ENCODE measurements at places on chromosomes 12 and 14. TPM values are rescaled to one million over a fixed set of nuclear protein-coding genes. Genes with fewer than 3 reads are reported as not detected.

- no peak for DNase-seq
Measured at GRCh38 chr14:69989622-69990021, 110.4 kb downstream of the SMOC1 start.

The CMTM5 gene
- not detected for total RNA-seq

DNA sequence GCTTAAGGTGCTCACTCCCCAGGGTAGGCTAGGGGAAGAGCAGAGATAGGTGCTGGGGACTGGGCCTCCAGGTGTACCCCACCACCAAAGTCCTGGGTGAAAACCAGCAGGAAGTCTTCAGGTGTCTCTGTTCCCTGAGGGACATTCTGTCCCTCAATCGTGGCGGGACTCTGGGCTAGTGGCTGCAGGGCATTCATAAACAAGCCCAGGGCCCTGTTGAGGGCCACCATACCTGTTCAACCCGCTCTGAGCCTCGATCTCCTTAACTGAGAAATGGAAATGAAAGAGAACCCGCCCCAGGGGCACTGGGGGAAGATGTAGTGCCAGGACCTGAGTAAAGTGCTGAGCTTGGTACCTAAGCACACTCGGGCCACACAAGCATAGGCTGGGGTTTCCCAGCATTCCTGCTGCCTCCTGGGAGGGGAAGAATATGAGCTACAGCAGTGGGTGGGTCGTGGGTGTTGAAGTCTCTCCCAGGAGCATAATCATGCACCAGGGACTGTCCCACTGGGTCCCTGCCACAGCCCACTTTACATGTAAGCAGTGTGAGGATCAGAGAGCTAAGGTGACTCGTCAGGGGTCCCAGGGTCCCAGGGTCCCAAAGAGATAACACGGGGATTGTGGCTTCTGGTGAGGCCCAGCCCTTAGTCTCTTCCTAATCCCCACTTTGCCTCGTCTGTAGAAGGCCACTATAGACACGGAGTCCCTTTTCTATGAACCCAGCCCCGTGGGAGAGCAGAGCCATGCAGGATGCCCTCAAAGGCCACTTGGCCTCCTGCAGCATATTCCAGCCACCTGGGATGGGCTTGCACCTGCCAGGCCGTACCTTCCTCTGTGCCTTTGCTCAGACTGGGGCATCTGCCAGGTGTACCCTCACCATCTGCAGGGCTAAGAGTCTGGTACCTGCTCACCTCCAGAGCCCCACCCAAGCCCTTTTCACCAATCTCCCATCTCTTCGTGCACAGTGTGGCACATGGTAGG lies 14.4 kb downstream of the FAM222A start:
- DNase-seq: no peak

- DNase-seq: peak; percentile 62
Measured at GRCh38 chr14:52112336-52113018, 43.6 kb upstream of the NID2 start.

- DNase-seq: peak; percentile 72
Measured at GRCh38 chr14:24298892-24299254, 707 bp downstream of the DHRS1 start.

The WNT5B gene
- total RNA-seq: 110 TPM

The GLIPR1L1 gene
- not detected for total RNA-seq

The FAM186B gene
- 0.57 TPM for total RNA-seq

The NYNRIN gene
- 32.0 TPM for total RNA-seq

- DNase-seq: peak; percentile 93
Measured at GRCh38 chr12:28024231-28024995, 51.9 kb upstream of the PTHLH start.

The CISTR gene
- not detected for total RNA-seq

- peak; percentile 8 for DNase-seq
Measured at GRCh38 chr12:41532072-41532471, 344.0 kb downstream of the PDZRN4 start.

DNA sequence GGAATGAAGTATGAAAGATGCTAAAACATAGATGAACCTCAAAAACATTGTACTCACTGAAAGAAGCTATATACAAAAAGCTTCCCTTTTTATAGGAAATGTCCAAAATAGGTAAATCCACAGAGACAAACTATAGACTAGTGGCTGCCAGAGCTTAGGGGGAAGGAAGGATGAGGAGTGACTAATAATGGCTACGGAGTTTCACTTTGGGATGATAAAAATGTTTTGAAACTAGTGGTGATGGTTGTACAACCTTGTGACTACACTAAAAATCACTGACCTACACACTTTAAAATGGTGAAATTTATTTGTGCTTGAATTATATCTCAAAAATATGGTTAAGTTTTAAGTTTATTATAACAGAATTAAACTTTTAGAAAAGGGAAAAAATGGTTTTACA lies 37.1 kb upstream of the AMN1 start:
- DNase-seq: no peak

GRCh38 chr12:127381043-127381668 lies 885.8 kb upstream of the TMEM132C start:
- peak; percentile 4 for DNase-seq

The B3GNT4 gene
- total RNA-seq: 0.54 TPM

The LBHD2 gene
- not detected for total RNA-seq
